ENCODE measurements at places on chromosomes 6 and 20.

- DNase-seq = no peak
Observed at GRCh38 chr6:113859349-113860180, 2.4 kb downstream of the MARCKS start.

- DNase-seq = no peak
Observed at GRCh38 chr20:32841174-32841573, 17.5 kb upstream of the EFCAB8 start.

GRCh38 chr20:33894798-33895197 is 83.7 kb downstream of the CHMP4B start:
- no peak for DNase-seq

DNA sequence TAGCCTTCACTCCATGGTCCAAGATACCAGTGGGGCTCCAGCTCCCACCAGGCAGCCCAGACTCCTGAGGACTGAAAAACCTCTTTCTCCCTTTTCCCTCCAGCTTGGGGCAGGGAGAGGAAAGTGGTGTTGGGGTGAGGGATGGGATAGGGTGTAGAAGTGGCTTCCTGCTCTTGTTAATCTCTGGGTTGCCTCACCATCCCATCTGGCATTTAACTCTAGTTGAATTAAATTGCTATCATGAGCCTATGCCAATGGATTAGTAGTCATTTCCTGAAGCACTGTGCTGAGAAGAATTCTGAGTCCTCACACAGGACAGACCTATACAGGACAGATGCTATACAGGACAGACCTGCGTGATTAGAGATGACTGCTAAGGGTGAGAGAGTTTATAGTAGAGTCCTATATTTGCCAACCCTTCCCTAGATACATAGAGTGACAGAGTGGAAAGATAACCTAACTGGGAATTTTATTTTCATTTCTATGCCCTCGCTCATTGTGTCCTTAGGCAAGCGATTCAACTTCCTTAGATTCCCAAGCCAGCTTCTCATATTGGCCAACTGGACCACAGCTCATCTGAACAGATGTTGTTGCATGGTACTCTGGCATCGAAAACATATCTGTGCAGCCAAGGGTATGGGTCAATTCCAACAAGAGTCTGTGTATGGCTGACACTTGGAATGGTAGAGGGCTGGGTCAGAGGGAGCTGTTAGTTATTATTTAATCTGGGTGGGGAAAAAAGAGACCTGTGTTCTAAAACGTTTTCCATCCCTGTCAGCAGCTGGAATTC is 42.8 kb downstream of the MCHR2 start:
- DNase-seq = no peak

DNA sequence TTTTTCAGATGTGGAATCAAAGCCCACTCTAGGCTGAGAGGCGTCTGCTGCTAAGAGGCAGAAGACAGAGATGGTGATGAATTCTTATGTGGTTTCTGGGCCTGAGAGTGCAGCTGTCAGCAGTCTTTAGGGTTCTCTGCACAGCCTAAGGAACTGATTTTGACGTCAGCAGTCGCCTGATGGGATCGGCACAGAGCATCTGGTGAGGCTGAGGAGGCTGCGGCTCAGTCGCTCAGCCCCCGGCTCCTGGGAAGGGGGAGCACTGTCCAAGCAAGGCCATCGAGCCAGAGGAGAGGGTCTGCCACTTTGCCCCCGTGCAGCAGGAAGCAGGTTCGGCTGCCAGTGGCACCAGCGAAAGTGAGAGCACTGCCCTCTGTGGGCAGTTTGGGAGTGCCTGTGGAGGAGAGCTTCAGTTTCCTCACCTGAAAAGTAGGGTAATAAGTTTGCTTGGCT is 92.5 kb downstream of the TCP11 start:
- DNase-seq = no peak

GRCh38 chr20:15658295-15658694 is 915.0 kb downstream of the KIF16B start:
- DNase-seq = no peak

GRCh38 chr6:134166511-134167261 is 114.3 kb upstream of the SLC2A12 start:
- no peak for DNase-seq

- no peak for DNase-seq
Observed at GRCh38 chr6:153272201-153272980, 141.3 kb upstream of the RGS17 start.

GRCh38 chr6:42564506-42564825 is 637 bp downstream of the UBR2 start:
- DNase-seq = no peak

- DNase-seq = no peak
Observed at GRCh38 chr6:41593406-41593805, 44.9 kb upstream of the MDFI start.

- no peak for DNase-seq
Observed at GRCh38 chr6:63731930-63732329, 96.3 kb downstream of the PHF3 start.

GRCh38 chr6:87382861-87383260 is 24.9 kb upstream of the CFAP206 start:
- DNase-seq = no peak

- no peak for DNase-seq
Observed at GRCh38 chr20:50837532-50838321, 42.9 kb downstream of the BCAS4 start.

DNA sequence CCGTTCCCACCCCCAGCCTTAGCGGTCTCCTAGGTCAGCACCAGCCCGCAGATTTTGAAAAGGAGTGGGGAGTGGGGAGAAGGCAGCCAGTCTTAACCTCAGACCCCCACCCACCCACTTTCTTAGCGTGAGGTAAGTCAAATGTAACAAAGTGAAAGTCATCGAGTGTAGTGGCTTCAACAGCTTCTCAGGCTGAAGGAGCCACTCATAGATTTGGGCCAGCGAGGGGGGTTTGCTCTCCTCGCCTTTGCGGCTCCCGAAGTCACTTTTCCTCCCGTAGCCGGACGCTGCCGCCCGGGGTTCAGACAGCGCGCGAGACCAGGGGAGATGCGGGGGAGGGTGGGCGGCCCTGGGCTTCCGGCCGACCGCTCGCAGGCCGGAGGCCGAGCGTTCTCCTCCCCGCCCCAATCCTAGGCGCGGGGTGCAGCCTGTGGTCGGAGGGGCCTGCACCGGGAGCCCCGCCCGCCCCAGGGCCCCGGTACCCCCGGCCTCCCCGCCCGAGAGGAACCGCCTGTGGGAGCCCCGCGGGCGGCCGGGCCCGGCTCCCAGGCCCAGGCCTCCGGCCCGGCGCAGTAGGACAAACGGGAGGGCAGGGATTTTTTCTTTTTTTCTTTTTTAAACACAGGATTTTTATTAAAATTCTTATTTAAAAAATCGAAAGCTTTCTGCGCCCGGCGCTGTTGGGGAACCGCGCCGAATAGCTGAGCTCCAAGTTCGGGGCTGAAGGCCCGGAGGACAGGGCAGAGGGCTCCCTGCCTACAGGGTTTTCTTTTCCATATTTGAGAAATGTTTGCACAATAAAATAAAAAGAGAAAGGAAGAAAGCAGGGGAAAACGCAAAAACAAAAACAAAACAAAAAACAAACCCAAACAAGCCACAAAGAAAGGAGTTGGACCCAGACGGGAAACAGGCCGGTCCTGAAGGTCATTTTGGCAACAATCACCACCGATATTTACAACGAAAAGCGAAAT is 3.2 kb downstream of the NKX2-2 start:
- no peak for DNase-seq

GRCh38 chr6:28001751-28002150 is 44.7 kb downstream of the OR2B6 start:
- DNase-seq = no peak

DNA sequence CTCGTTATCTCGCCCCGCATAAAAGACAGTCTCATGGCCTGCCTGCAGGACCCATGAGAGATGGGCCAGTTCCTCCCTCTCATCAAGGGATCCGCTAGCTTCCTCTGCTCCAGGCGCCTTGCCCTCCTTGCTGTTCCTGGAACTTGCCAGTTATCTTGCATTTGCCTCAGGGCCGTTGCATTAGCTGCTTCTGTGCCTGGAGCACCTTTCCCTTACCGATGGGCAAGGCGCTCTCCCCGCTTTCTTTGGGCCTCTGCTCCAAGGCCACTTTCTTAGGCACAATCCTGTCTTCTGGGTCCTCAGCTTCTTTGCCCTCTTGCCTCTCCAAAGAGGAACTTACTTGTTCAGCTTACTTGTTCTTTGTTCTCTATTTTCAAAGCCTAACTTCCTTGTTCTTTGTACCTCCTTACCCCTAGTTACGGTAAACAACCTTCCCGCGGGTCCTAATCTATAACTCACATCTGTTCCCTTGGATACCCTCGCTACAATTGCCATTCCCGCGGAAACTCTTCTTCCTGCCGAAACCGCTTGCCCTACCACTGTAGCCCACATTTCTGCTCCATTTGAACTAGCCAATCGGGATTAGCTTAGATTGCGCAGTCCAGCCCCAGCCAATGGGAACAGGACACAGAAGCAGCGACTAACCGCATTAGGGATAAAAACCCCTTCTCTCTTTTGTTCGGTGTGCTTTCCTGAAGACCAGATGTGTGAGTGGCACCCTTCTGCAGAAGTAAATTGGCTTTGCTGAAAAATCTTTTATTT is 887 bp upstream of the NSFL1C start:
- DNase-seq = no peak

- DNase-seq = no peak
Observed at GRCh38 chr20:24962182-24962492, 13.1 kb downstream of the CST7 start.

DNA sequence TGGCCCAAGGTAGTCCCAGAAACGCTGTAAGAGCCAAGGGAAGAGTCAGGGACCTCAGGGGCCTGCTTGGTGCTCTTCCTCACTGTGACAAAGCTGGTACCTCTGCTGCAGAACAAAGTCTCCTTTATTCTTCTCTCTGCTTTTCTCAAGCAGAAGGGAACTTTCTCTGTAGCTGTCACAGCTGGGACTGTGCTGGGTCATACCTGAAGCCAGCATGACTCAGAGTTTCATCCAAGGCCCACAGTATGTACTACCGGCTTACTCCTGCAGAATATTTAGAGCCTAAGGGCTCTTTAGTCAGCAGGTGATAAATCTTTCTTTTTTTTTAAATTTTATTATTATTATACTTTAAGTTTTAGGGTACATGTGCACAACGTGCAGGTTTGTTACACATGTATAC is 183.2 kb downstream of the TINAG start:
- DNase-seq = no peak

GRCh38 chr6:22471132-22471690 is 98.2 kb upstream of the HDGFL1 start:
- DNase-seq = no peak

DNA sequence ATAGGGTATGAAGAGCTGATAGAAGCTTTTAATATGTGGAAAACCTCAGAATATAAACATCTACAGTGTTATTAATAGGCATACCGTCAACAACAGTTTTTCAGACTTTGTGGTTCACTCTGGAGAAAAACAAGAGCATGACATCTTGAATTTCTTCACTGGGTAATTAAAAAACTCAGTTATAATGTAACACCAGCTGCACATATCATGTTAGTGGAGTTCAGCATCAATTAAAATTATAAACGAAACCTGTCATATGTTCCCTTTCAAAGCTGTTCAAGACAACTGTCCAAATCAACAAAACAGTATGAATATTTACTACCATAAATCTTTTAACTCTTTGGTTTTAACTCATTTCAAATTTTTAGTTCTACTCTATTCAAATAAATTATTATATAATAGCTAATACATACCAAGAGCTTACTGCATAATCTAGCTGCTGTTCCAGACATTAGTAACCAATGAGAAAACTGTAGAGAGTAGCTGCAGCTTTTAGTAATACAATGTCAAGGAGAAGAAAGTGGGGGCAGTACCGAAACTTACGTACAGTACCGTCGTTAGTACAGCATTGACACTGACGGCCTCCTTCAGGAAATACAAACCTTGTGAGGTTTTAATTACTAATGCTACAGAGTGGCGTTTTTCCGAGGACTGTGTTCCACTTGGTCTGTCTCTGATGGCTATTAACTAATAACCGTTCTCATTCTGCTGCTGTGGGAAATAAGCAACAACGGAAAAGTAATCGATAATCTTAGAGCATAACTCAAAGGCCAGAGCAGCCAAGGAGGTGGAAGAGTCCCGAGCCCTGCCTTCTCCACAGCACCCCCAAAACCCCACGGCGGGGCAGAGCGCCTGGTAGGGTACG is 532 bp upstream of the PM20D2 start:
- no peak for DNase-seq

GRCh38 chr6:33661106-33661838 is 40.1 kb downstream of the ITPR3 start:
- no peak for DNase-seq

DNA sequence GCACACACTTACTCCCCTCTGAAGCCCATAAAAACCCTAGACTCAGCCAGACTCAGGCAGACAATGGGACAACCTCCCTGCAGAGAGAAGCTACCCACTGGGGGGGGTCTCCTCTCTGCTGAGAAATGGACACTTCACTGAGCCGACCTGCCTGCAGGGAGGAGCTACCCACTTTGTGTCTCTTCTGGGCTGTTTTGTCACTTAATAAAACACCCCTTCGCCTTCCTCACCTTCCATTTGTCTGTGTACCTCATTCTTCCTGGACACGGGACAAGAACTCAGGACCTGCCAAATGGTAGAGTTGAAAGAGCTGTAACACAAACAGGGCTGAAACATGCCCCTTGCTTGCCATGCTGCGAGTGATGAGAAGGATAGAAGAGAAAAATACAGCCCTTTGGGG is 151.7 kb upstream of the HDDC2 start:
- no peak for DNase-seq

DNA sequence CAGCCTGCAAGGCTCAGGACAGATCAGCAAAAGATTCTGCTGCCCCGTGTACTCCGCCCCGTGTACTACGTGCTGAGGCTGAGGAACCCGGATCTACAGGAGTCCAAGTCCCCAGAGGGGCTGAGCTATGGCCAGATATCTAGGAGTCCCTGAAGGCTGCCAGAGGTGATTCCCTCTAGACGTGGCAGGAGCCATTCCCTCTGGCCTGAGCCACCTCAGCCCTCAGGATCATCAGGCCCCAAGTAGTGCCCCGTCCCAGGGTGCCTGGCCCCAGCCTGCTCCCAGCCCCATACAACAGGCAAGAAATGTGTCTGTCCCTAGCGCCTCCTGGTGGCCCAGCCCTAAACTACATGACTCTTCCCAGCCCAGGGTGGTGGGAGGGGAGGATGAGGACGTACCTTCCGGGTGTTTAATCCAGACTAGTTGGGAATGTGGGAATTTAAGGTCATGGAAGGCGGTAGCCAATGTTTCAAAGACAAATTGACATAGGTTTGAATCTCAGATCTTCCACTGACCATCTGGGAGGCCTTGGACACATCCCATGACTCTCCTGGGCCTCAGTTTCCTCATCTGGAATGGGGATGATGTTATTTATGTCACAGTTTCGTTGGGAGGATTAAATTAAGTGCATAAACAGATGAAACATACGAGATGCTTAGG is 49.4 kb upstream of the PTPN1 start:
- no peak for DNase-seq

GRCh38 chr6:56540232-56541029 is 102.3 kb downstream of the DST start:
- no peak for DNase-seq

DNA sequence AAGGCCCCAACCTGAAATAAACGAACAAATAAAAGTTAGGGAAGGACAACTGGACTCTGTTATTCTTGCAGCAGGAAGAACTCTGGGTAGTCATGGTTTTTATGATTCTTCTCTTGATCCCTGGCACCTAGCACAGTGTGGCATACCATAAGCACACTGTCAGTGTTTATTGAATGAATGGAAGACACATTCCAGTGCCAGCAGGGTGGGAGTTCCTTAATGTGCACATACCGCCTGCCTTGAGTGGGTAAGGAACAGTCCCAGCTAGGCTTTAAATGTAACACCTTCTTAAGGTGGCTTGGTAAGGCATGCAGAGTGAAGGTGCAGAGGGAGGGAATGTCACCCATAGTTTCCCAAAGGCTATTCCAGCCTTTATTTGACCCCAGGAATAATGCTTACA is 162.9 kb upstream of the CEP162 start:
- no peak for DNase-seq

All from forelimb muscle (tissue), 1 donor.